ENCODE measurements at places on chromosomes 13 and 19.
A peak's percentile ranks its signal among the peaks of the same experiment; 100 is the strongest.

DNA sequence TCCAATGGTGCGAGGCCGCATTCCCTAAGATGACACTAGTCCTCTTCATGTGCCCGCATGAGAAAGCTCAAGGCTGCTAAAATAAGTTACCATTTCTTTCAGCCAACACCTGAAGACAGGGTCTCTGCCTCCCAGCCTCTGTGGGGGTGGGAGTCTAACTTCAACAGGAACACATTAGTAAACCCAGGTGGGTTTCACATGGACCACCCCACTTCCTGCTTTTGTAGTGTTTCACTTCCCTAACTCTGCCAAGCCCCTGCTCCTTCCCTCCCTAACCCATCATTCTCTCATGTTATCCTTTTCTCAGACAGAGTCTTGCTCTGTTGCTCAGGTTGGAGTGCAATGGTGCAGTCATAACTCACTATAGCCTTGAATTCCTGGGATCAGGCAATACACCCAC is 783.6 kb downstream of the UQCRFS1 start:
- DNase-seq = no peak

- no peak for DNase-seq
Measured at GRCh38 chr19:16779539-16780163, 49.5 kb upstream of the SIN3B start.

- DNase-seq = peak; percentile 9
Measured at GRCh38 chr13:49791315-49791710, 1.2 kb downstream of the KPNA3 start.

GRCh38 chr19:34241513-34242337 is 12.6 kb upstream of the GARRE1 start:
- no peak for DNase-seq

- DNase-seq = no peak
Measured at GRCh38 chr19:2768365-2769132, 14.5 kb downstream of the SGTA start.

- no peak for DNase-seq
Measured at GRCh38 chr19:38900202-38900629, 447 bp downstream of the NFKBIB start.

- DNase-seq = no peak
Measured at GRCh38 chr13:98542568-98543377, 34.1 kb downstream of the STK24 start.

DNA sequence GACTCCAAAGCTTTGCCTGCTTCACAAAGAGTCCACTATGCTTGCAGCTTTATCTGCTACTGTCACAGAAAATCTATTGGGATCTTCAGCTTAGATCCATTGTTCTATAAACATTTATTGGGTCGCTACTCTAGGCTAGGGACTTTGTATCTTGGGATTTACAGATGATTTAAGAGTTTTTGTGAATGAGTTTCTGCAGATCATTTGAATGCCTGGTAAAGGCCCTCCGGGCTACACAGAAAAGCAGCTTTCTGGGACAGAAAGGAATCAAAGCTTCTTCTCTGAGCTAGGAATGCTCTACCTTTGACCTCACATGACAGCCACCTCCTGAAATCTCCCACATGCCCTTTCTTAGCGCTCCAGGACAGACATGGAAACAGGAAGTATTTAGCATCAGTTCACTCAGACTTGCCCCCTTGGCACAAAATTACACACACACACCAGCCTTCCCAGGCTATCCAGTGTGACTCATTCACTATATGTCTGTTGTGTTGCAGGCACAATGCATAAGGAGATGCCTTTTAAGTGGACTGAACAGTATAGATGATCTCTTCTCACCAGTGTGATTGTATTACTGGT is 492.4 kb downstream of the DACH1 start:
- DNase-seq = no peak

DNA sequence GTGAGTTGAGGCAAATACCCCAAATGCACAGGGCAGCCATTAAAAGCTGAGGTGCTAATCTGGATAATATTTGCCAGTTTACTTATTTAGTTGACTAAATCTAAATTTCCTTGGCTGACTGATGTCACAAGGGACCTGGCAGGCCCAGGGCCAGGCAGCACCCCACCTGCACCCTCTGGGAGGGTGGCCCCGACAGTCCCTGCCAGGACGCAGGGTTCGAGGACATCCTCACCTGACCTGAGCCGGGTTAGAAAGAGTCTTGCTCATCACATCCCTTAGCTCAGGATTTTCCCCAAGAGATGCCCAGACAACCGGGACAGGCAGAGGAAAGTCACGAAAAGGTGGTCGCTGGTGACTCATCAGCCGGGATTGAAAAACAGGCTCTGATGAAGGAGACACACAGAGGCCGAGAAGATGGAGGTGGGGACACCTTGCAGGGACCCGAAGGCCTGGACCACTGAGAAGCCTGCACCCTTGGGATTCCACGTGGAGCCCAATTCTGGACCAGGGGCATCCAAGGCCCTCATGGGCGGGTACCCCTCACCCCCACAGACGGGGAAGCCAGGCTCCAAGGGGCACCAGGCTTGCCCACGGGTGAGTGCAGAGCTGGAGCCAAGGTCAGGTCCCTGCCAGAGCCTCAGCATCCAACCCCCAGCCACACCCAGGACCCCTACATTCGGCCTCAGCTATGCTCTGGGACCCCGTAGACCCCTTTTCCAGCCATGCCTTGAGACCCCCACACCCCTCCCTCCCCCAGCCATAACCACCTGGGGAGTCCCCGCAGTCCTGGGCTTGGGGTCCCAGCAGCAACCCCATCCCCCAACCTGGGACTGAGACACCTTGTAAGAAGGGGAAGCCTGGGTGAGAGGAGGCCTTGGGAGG is 103.2 kb downstream of the SOX1 start:
- no peak for DNase-seq

GRCh38 chr13:38417727-38418126 is 68.1 kb downstream of the UFM1 start:
- DNase-seq = peak; percentile 22

DNA sequence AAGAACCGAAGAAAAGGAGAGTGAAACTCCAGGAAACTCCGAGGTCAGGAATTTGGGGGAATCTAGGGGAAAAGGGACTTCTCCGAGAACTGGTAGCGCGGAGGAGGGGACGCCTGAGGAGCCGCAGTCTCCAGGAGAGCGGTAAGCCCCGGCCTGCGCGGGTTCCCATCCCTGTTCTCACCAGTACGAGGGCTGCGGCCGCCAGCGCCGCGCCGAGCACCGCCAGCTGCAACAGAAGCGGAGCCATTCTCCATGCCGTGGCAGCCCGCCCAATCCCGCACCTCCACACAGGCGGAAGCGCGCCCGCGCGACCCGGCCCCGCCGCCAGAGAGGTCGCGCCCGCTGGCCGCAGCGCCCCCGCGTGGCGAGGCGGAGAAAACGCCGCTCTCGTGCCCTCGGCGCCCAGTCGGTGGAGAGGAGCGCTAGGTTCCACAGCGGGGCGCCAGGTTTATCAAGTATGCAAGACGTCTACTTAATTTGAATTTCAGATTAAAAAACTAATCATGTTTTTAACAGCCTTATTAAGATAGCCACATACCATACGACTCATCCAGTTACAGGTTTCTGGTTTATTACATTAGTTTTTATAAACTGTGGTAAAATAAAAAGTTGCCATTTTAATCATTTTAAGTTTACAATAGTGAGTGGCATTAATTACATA is at the start of gene ALG5:
ALG5 (minus strand) TSS at position 287 of the 661 bp plus-strand sequence; CDS start at position 247, 40 bp downstream.
- DNase-seq = peak; percentile 90

DNA sequence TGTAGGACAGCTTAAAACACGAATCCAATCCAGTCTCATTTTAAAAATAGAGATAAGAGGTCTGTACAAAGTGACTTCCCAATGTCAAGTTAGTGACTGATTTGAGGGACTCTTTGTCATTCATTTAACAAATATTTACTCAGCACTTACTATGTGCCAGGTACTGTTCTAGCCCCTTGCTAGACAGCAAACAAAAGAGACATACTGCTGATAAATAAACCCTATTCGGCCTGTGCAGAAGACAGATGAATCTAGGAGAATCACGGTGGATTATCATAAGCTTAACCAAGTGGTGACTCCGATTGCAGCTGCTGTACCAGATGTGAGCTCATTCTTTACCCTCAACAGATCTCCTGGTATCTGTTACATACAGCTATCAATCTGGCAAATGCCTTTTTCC is 6.4 kb upstream of the ELF1 start:
- DNase-seq = no peak

DNA sequence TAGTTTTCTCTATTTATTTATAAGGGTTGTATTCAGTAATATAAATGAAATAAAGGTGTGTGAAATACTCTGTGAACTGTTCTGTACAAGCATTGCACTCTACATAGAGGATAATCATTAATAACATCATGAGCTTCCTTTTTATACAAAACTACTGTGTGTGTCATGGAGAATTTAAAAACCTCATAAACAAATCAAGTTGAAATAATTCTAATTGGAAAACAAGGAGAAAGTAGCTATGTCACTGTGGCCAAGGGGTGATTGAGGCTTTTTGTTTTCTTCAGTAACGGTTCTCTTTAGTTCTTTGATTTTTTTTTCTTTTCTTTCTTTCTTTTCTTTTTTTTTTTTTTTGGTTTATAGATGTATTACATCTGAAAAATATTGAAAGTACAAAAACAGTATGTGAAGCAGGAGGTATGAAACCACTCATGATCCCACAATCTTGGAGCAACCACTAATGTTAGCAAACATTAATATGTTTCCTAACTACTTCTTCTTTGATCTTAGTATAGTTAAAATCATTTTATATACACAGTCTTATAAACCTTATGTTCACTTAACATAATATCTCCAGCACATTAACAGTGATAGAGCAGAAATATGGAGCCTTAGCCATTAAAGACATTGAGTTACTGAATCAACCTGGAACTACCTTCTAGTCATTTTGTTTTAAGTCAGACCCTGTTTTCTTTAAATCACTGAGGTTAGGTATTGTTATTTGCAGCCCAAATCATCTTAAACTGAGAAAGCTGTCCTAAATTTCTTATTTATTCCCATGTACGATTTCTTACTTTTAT is 45.4 kb downstream of the WDFY2 start:
- no peak for DNase-seq

DNA sequence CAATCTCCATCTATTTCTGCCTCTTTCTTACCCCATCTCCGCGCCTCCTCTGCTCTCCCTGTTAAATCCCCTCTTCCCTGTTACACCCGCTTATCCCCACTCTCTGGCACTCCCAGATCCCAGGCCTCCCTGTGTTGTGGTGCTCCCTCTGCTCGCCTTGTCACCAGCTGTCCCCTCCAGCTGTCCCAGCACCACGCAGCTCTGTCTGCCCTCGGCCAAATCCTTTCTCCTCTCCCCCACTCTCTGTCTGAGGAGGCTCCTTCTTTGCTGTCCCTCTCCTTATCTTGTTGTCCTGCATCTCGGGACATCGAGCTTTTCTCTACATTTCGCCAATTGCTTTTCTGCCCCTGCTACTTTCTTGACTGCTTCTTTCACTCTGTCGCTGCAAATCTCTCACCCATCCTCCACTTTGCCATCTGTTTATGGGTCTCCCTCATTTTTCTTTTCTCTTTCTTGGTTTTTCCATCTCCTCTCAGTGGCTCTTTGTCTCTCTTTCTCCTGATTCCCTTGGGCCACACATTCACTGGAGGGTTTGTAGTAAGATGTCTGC is 941 bp downstream of the ZNF160 start:
- DNase-seq = no peak

- DNase-seq = peak; percentile 34
Measured at GRCh38 chr13:23959231-23959862, 62.0 kb upstream of the C1QTNF9B start.

- DNase-seq = no peak
Measured at GRCh38 chr13:35479706-35480105, 3.2 kb upstream of the MAB21L1 start.

- no peak for DNase-seq
Measured at GRCh38 chr13:74221752-74222151, 87.5 kb upstream of the KLF12 start.

DNA sequence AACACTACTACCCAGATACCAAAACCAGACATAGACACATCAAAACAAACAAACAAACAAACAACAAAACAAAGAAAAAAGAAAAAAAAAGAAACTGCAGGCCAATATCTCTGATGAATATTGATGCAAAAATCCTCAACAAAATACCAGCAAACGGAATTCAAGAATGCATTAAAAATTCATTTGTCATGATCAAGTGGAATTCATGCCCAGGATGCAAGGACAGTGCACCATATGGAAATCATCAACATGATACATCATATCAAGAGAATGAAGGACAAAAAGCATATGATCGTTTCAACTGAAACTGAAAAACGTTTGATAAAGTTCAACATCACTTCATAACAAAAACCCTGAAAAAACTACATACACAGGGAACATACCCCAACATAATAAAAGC is 48.9 kb upstream of the CEACAM21 start:
- no peak for DNase-seq

- DNase-seq = no peak
Measured at GRCh38 chr13:112064222-112064621, 2.7 kb upstream of the SOX1 start.

- DNase-seq = no peak
Measured at GRCh38 chr19:15381864-15382263, 2.3 kb upstream of the AKAP8 start.

All from fibroblast of skin of abdomen (primary cell).